Stimulated activated CD4-positive, alpha-beta T cell treated with anti-CD3 and anti-CD28 coated beads, Interleukin-12 subunit alpha, Interleukin-12 subunit beta, amount 100 ng/mL, for 4 hours (primary cell): ENCODE measurements at places on chromosomes 4 and X.

- no peak for DNase-seq
These were observed 217.9 kb upstream of the MAB21L2 start for GRCh38 chr4:150363721-150364688.

GRCh38 chr4:90093526-90093925 is 33.7 kb upstream of the CCSER1 start:
- no peak for DNase-seq

DNA sequence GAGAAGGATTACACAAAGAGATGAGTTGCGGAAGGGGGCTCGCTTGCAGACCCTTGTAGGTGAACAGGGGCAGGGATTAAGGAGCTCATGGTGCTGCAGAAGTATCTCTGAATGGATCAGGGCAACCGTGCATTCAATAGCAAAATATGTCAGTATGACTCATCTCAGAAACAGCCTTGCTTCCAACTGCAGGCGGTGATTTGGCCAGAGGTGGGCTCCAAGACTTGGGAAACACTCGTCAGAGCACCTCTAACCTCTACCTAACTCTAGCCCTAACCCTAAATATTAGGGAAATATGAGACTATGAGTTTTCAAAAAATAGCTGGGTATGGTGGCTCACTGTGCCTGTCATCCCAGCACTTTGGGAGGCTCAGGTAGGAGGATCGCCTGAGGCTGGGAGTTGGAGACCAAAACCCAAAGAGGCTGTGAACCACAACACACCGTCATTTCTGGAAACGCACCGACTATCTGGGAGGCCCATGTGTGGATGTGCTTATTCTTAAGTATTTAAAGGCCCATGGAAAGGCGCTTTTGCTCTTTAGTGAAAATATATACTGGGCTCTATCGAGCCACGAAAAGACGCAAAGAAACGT is 102.6 kb downstream of the DHRSX start:
- DNase-seq, result no peak

GRCh38 chr4:10006231-10006600 is 15.1 kb downstream of the SLC2A9 start:
- DNase-seq, result no peak

DNA sequence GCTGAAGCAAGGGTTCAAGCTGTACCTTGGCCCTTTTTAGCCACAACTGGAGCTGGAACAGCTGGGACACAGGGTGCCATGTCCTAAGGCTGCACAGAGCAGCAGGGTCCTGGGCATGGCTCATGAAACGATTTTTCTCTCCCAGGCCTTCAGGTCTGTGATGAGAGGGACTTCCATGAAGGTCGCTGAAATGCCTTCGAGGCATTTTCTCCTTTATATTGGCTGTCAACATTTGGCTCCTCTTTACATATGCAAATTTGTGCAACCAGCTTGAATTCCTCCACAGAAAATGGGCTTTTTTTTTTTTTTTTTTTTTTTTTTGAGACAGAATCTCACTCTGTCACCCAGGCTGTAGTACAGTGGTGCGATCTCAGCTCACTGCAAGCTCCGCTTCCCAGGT is 430.8 kb downstream of the PCDH11X start:
- DNase-seq, result no peak
